ENCODE measurements at places on chromosomes 6 and 20.
A peak's percentile ranks its signal among the peaks of the same experiment; 100 is the strongest.

DNA sequence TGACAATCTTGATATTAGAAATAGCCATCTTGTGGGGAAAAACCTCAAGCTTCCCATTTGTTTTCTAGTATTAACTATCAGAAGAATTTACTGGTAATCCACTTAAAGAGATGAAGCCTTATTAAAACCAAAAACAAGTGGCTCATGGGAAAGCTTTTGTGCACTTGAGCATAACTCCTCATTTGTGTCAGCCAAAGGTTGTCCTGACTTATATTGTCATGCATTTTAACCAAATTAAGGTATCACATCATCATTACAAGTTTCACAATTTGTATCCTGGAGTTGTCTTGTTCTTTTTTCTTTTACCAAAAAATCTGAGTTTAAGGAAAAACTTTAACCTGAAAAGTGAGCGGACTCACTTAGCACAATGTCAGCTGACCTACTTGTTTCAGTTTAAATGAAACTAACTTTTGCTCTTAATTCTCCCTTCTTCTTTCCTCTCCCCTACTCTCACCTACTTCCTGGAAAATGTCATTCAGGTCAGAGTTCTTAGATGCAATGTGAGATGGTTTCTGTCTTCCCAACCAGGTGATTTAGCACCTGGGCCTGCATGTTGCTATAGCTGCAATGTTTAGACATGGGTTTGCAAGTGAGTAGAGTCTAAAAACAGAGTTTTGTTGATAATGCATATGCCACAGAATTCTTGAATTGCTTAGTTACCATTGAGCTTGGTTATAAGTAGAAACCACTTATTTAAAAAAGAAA lies 82.8 kb downstream of the TNFAIP3 start:
- DNase-seq, result no peak

GRCh38 chr20:39961637-39962244 lies 727.3 kb downstream of the MAFB start:
- DNase-seq, result no peak

DNA sequence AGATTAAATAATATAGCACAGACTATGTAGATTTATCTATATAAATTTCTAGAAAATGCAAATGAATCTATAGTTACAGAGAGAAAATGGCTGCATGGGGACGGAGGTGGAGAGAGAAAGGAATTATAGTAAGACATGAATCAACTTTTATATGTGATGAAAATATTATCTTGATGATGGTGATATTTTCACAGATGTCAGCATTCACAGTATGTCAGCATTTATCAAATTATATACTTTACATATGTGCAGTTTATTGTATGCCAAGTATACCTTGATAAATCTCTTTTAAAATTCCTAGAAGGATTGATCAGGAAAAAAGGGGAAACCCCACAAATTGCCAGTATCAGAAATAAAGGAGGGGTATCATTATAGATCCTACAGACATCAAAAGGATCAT lies 44.6 kb downstream of the NPEPL1 start:
- no peak for DNase-seq

DNA sequence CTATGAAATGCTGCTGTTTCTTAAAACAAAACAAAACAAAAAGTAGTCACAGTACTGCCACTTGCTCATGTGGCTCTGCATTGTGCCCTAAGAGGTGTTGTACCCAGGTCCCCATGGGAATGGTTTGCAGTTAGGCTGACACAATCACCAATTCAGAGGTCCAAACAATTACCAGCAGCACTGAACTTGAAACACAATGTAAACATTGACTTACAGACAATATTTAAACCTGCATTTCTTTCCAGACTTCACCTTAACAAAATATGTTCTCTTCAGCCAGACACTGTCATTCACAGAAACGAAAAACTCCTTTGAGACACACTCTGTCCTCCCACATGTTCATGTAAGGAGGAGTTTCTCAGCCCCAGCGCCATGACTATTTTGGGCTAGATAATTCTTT lies 206.8 kb upstream of the ARG1 start:
- no peak for DNase-seq

DNA sequence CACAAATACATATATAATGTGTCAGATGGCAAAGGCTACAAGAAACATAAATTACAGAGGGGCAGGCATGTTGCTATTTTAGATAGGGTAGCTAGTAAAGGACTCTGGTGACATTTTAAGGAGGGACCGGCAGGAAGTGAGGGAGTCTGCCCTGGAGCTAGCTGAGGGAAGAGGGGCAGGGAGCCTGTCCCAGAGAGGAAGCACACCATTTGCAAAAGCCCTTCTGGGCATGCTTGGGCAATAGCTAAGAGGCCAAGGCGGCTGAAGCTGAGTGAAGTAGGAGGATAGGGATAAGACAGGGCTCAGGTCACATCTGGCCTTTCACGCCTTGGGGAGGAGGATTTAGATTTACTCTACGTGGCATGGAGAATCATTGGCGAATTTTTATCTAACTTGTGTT lies 96.2 kb downstream of the RTN4IP1 start:
- no peak for DNase-seq

DNA sequence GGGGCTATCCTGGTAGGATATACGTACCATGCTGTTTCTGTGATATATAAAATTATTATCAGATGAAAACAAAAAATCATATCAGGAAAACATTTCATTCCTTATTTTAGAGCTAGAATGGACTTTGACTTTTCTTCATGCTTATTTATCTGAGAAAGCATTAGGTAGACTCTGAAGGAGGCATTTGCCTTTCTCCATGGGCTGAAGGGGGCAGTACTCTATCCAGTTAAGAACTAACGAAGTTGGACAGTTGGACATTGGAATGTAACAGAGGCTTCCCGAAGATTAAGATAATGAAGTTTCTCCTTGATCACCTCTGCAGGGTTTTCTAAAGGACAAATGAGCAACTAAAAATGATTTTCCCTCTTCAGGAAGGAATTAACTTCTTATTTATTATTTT lies 233.9 kb downstream of the SAMD5 start:
- no peak for DNase-seq

DNA sequence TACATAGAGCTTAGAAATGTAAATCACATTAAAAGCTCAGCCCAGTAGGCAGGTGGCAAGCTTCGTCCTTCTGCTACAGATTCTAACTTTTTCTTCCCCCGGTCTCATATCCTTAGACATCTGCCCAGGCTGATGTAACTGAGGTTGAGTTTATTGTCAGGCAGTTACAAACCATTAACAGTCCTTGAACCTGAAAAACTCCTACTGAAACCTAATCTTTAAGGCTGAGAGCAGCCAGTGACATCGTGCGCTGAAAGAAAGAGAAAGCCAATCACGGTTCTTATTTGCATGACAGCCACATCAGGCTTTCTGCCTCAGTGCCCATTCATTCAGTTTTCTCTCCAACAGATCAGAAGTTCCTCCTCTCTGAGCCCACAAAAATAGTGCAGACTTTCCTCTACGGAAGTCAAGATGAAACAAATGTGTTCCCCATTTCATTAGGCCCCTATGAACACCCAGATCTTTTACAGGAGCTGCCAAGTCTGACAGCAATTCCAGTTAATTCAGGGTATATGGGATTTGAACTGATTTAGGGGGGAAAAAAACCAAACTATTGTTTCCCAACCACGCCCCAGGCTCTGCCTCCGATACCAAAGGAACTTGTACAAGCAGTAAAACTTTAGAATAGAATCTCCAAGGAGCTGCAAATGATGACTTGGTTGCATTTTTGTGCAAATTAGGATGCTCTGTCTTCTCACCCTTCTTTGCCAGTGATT lies at the start of gene NHSL1:
Gene NHSL1, minus strand, starts transcription at position 192 of the 716 bp plus-strand sequence. CDS start 204 bp downstream, outside the sequence.
- DNase-seq, result no peak

GRCh38 chr6:36756786-36757185 lies 59.2 kb downstream of the RAB44 start:
- DNase-seq, result no peak

GRCh38 chr20:17679941-17680835 lies 1.9 kb downstream of the RRBP1 start:
- no peak for DNase-seq

- DNase-seq, result no peak
Observed at GRCh38 chr20:13296070-13296469, 75.0 kb downstream of the ISM1 start.

DNA sequence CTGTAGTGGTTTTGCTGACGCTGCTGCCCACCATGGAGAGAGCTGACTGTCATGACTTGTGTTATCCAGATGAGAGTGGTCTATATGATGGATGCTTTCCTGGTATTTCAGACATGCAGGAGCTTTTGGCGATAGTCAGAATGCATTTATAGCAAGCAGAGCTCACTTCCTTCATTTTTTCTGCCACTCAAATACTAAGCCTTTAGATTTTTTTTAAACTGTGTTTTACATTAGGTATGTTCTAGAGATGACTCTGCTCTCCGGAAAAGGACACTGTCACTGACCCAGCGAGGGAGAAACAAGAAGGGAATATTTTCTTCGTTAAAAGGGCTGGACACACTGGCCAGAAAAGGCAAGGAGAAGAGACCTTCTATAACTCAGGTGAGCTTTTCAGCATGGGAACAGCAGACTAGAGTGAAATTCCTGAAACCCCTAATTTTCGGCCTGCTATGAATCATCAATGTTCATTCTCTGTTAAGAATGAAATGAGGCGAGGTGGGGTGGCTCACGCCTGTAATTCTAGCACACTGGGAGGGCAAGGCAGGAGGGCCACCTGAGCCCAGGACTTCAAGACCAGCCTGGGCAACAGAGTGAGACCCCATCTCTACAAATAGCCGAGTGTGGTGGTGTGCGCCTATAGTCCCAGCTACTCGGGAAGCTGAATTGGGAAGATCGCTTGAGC lies 98.6 kb upstream of the CLDN20 start:
- DNase-seq, result no peak

DNA sequence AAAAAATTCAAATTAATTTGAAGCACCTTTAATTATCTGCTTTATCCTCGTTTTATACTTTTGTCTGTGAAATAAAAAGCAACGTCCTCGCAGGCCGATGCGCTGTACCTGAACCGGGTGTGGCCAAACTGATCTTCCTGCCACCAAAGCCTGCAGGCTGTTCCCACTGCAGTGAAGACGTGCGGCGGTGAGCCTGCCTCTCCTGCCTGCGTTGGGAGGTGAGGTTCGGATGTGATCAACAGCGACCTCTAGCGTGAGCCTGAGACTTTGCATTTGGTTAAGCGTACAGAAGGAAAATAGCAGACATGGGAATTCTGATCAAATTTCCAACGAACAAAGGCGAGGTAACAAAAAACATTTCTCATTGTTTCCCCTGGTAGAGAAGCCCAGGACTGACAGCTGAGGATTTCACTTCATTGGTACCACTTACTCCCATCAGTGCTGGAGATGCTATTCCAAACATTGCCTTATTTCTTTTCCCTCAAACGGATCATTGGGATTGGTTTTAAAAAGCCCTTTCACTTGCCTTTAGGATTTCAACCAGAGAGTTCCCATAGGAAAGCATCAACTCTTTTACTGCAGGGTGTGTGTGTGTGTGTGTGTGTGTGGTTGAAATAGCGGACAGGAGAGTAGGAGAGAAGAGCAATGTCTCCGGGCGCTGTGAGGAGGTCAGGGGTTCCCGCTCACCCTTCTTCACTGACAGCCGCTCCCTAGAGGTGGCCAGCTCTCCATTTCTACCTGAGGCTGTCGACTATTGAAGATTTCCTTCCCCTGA lies 56.6 kb upstream of the CCN6 start:
- peak; percentile 69 for DNase-seq

- DNase-seq, result no peak
Observed at GRCh38 chr6:107488875-107489635, 862 bp upstream of the SOBP start.

- no peak for DNase-seq
Observed at GRCh38 chr6:155103816-155104366, 108.8 kb downstream of the TIAM2 start.

GRCh38 chr20:44069203-44070011 lies 117.6 kb downstream of the JPH2 start:
- peak; percentile 76 for DNase-seq

DNA sequence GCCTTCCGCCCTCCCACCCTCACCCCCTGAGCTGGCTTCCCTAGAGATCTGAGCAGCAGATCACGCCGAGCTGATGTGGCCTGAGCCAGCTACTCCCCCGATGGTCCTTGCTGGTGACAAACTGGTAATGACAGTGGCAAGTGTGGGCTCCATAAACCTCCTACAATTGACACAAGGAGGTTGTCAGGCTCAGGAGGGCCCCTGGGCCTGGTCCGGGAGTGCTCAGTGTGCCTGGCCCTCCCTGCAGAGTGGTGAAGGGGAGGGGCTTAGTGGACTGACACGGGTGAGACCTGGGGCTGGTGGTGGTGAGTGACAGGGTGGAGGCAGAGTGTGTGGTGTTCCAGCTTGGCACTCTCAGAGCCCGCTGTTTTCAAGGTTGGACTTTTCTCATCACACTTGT lies 22.6 kb upstream of the MPC1 start:
- no peak for DNase-seq

GRCh38 chr20:14360416-14360815 lies 23.0 kb upstream of the FLRT3 start:
- DNase-seq, result no peak

GRCh38 chr20:59175861-59176260 lies 12.2 kb downstream of the ZNF831 start:
- no peak for DNase-seq

- no peak for DNase-seq
Observed at GRCh38 chr6:63249875-63250482, 38.7 kb downstream of the FKBP1C start.

DNA sequence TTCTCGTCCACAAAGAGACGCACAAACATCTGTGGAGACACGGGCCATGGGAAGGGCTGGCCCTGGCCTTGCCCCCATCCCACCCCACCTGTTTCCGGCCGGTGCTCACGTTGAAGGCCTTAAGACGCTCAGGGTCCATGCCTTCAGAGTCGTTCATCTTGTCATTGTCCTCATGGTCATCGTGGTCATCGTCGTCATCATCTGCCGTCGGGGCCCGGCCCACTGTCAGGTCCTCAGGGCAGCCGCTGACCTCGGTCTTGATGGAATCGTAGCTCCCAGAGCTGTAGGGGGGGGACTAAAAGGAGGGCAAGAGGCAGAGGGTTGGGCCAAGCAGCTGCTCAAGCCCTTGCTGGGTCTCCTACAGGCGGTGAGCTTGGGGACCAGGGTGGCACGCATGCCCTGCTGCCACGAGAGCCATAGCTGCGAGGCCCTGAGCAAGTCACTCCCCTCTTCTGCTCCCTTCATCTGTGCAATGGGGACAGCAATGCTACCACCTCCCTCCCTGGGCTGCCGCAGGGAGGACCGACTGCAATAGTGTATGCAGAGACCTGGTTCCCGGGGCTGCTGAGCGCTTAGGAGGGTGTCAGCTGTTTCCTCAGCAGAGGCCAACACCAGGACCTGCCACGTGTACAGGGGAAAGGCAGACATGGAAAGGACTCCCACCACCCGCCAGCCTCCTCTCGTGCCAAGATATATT lies 95.5 kb downstream of the ASXL1 start:
- DNase-seq, result no peak

DNA sequence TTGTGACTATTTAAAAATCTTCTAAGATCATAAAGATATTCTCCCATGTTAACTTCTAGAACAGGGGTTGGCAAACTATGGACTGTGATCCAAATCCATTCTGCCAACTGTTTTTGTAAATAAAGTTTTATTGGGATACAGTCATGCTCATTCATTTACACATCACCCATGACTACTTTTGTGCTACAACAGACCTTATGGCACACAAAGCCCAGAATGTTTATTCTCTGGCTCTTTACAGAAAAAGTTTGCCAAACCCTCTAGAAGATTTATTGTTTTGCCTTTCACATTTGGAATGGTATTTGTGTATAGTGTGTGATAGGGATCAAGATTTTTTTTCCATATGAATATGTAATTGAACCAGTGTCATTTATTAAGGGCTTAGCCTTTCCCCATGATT lies 341.7 kb downstream of the CD83 start:
- DNase-seq, result no peak
